ENCODE measurements at places on chromosomes 1 and 21.

- DNase-seq: no peak
Measured at GRCh38 chr1:164659621-164660411, 100.8 kb downstream of the PBX1 start.

GRCh38 chr1:14681182-14681581 lies 82.7 kb downstream of the KAZN start:
- no peak for DNase-seq

DNA sequence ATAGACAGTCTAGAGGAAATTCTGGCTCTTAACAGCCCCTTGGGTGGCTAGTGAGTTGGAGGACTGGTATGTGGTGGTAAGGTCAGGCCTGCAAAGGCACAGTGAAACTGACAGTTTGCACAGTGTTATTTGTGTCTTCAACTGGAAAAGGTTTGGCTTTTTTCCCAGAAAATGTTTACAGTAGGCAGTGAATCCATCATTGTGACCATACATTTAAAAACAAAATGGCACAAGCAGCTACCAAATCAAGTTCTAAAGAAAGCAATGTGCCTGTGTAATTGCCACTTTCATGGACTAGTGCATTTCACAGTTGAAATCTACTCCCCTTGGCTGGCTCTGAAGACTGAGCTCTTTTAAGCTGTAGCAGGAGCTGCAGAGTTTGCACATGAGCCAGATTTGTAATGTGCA lies 24.8 kb downstream of the ATPAF1 start:
- DNase-seq: no peak

DNA sequence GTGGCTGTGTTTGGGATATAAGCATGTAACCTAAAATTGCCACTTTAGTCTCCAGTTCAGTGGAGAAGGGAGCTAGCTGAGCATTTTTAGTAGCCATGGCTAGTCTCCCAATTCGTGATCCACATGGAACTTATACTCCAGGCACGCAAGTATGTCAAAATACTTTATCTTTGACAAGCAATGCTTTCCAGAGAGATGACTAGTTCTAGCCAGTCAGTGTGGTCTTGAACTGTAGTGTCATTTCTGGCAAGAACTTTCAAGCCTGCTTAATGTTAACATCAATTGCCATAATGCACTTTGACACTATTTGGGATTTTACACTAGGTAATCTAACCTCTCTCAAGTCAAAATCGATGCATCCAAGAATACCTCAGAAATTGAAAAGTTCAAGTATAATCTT lies 660.0 kb downstream of the PTPRC start:
- DNase-seq: no peak

- DNase-seq: no peak
Measured at GRCh38 chr1:923991-924655, 400 bp downstream of the SAMD11 start.

DNA sequence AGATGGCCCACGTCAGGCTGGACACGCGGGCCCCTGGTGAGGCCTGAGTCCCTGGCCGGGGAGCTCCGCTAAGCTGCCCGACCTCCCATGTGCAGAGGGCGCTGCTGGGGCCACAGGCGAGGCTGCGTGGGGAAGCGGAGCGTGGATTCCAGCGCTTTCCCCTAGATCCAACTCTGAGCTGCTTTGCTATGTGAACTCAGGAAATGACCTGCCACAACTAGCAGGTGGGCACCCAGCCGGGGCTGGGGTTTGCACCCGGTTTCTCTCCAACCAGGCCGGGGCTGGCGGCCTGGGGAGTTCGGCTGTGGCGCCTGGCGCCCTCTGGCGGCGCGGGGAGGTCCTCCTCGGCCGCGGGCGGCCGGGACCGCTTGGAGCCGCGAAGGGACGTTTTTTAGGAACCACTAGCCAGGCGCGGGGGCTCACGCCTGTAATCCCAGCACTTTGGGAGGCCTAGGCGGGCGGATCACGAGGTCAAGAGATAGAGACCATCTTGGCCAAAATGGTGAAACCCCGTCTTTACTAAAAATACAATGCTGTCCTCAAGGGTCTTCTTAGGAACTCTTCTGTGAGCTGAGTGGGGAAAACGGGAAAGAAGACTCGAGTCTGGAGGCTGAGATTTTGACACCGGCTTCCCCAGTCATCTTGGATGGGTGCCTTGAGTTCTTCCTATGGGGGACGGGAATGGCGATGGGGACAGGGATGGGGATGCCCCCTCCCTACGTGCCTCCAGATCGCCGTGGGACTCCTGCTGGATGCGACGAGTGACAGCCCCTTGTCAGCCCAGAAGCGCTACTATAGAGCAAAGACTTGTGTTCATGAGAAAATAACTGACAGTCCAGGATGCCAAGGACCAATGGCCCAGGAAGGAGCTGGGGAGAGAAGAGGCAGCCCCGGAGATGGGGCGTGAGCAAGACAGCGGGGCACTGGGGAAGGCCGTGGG lies 12.6 kb downstream of the PYCR2 start:
- peak; percentile 80 for DNase-seq

DNA sequence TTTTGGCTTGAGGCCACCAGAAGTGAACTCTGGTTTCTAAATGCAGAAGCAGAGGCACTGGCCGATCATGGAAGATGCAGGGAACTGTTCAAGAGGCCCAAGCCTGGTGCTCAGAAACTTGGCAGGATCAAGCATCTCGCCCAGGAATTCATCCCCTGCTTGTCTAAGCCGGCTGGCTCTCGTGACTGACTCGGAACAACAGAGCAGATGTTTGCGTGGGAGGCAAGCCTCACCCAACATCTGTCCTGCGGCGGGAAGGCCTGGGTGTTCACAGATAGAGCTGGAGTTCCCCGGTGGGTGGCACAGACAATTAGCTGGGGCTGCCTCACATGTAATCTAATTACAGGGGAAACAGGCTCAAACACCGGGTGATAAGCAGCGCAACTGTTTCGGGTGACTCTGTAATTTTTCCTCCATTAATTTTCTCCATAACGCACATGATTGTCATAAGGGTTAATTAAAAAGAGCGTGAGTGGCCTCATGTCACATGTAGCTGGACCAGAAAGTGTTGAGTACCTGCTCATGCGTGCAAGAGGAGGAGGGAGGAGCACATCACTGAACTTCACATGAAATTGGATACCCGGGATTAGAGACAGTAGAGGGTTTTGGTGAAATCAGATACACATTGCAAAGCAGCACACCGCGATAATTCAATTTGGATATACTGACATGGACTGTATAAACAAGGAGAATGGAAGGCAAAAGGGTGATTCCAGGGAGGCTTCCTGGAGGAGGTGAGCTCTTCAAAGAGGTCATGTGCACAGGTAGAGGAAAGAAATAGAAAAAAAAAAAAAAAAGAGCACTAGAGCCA lies 180.0 kb downstream of the ETS2 start:
- DNase-seq: peak; percentile 65

DNA sequence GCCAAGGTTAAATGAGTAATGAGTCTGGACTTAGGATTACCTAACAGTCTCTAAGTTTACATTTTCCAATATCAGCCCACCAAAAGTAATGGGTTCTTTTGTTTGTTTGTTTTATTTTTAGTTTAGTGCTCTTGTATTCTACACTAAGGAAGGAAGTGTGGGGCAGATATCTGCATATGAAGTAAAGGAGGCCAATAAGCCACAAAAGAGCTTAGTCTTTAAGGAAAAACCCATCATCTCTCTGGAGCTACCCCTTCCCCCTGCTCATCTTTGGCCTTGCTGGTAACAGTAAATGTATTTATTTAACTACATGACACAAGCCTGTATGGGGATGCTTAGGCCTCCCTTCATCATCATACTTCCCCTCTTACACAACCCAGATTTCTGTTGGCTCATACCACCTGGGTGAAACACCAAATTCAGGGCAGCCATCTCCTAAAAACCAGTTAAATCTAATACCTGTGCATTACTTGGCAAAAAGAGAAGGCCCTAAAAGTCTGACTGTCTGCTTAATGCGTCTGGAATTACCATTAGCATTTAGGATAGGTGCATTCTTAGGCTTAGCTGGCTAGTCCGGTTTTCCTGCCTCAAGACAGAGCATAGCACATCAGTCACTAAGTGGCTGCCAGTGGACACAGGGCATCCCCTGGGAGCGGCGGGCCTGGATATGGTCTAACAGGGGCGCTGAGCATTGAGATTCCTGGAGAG lies 96.8 kb upstream of the ADGRL2 start:
- no peak for DNase-seq

DNA sequence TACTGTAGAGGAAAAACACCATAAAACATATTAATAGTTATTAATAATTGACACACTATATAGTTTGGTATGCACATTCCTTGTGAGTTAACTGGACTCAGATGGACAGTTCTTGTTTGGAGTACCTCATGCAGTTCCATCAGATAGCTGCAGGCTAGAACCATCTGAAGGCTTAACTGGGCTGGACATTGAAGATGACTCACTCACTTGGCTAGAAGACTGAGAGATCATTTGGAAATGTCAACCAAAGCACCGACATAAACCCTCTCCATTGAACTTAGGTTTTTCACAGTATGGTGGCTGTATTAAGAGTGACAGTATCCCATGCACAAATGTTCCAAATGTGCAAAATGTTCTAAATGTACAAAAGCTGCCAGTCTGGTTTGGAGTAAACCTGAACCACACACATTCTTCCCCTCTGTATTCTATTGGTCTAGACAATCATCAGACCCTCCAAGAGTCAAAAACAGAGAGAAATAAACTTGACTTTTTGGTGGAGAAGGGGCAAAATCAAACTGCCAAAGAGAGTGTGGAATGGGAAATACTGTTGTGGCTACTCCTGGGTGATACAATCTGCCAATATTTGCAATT lies 708.4 kb downstream of the KCNT2 start:
- no peak for DNase-seq

All from stimulated activated CD4-positive, alpha-beta T cell treated with anti-CD3 and anti-CD28 coated beads, Interleukin-2, amount 100 ng/mL, for 24 hours (primary cell).